Activated gamma-delta T cell (primary cell): ENCODE measurements at places on chromosomes 2 and 18.

- no peak for DNase-seq
Measured at GRCh38 chr18:78542204-78542603, 437.4 kb upstream of the SALL3 start.

DNA sequence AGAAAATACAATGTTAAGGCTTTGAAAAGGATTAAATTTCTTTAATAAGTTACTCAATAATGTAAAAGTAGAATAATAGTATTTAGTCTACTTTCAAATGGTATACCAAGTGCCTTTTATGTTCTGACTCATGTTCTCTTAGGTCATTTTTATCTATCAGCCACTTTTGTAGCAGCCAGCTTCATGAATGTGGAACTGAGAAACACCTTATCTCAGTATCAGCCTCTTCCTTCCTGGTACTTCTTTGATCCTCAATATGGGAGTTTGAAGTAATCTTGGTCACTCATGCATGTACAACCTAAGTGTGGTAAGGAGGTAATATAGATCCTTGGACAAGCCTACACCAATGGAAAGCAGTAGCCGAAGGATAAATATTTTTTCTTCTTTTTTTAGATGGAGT is 180.4 kb upstream of the NRXN1 start:
- no peak for DNase-seq

DNA sequence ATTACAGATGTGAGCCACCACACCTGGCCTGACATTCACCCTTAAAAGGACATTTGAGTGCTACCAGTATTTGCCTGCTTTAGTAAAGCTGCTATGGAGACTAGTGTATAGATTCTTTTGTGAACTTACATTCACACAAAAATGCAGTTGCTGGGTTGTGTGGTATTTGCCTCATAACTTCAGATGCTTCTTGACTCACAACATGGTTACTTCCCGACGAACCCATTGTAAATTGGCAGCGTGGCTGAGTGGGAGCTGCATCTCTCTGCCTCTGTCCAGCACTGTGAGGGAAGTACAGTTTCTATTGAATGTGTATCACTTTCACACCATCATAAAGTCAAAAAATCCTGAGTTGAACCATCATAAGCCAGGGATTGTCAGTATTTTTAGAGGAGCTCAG is 56.9 kb downstream of the RRM2 start:
- no peak for DNase-seq

GRCh38 chr2:128347701-128348539 is 29.3 kb upstream of the HS6ST1 start:
- no peak for DNase-seq

DNA sequence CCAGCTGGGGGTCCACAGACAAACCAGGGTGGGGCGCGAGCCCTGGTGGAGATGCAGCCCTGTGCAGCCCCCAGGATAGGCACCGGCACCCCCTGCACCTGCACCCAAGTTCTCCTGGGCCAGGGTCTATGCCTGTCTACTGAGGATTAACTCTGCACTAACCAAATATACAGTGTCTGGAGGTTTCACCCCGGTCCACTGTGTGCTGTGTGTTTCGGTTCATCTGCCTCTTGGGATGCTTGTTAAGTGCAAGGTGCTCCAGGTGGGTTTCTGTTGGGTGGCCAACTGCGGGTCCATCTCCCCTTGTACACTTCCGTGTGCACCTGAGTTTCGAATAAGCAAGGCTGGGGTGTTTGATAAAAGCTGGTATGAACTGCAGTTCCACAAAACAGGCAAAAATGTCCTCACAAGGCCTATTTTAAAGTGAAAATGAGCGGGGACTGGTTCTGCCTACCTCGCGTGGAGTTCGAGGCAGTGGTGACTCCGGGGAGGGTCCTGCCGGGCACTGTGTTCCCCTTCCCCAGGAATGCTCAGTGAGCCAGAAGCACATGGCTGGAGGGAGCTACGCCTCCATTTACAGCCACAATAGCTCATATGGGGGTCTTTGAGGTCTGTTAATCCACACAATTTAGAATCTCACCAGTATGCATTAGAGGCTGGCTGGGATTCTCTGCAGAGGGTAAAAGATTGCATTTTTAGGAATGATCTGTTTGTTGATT is 70.7 kb downstream of the EDAR start:
- no peak for DNase-seq

GRCh38 chr2:62705859-62706720 is 577 bp downstream of the EHBP1 start:
- no peak for DNase-seq

DNA sequence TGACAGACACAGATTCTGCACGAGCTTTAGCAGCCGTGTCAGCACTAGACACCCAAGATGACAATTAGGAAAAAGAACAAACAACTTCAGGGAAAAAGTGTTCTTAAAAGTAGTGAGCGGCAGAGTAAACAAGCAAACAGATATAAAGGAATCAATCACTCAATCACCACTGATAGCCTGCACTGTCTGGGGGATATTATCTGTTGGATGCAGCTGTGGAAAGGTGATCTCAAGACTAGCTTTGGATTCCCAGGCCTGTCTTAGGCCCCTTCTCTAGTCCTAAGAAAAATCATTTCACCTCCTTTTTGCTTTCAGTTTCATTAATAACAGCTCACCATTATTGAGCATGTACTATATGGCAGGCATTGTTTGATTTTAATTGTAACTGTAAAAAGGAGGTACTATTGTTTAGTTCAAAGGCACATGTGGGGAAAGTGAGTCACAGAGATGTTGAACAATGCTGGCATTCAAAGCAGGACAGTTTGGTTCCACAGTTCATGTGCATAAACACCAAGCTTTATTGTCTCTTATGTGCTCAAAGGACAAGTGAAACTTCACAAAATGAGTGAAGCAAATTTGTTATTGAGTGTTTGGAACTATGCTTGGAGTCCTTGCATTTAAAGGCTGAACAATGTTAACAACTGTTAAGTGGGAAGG is 147.3 kb upstream of the TCF4 start:
- DNase-seq: no peak

DNA sequence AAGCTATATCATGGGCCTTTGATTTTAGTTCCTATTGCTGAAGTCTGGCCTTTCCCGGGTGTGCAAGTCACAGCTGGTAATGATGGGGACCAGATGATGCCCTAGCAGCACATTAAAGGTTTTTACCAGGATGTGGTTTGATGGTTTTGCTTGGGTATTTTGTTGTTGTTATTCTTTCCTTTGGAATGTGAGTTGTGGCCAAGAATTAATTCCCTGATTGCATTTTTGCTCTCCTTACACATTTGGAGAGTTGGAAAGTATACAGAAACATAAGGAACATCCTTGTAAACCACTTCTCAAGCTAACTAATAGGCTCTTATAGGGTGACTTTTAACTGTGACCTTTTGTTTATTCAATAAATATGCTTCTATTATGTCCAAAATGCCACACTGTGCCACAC is 154.1 kb upstream of the MMADHC start:
- no peak for DNase-seq

GRCh38 chr2:35522450-35522849 is 833.1 kb upstream of the CRIM1 start:
- DNase-seq: no peak

DNA sequence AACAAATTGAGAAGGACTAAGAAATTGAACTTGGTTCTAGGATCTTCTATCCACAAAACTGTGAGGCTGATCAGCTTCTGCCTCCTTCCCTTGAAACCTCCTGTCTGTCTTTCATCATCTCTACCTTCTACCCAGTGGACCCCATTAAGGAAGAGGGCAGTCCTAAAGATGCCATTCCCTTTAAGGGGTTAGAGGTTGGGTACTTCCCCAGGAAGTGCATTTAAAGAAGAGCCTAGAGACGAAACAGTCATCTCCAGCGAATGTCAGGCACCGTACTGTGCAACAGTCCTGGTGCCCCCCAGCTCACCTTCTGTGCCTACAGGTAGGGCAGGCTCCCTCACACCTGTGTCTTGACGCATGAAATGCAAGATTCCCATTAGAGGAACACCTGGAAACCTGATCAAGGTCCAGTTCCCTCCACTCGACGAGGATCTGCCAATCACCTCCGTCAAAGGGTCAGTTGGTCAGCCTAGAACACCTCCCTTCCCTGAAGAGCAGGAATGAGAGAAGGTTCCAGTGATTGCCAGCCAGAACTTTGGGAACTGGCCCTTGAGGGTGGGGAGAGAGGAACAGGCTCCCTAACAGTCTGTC is 20.9 kb downstream of the LOXHD1 start:
- DNase-seq: no peak

DNA sequence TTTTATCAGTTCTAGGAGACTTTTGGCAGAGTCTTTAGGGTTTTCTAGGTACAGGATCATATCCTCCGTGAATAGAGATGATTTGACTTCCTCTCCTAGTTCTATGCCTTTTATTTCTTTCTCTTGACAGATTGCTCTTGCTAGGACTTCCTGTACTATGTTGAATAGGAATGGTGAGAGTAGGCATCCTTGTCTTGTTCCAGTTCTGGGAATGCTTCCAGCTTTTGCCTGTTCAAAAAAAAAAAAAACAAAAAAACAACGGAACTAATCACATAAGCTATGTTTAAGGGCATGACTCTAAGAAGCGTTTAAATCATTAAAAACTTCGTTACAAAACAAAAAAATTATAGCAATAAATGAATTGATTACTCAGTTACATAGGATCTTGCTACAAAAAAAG is 145.7 kb downstream of the NUP35 start:
- DNase-seq: no peak

DNA sequence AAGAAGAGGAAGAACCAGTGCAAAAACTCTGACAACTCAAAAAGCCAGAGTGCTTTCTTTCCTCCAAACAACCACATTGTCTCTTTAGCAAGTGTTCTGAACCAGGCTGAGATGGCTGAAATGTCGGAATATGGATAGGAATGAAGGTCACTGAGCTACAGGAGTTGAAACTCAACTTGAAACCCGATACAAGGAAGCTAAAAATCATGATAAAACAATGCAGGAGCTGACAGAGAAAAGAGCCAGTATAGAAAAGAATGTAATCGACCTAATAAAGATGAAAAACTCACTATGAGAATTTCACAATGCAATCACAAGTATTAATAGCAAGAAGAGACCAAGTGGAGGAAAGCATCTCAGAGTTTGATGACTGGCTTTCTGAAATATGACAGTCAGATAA is 15.0 kb upstream of the EIF2AK3 start:
- no peak for DNase-seq

GRCh38 chr2:109261906-109262631 is 133.1 kb downstream of the SH3RF3 start:
- no peak for DNase-seq

DNA sequence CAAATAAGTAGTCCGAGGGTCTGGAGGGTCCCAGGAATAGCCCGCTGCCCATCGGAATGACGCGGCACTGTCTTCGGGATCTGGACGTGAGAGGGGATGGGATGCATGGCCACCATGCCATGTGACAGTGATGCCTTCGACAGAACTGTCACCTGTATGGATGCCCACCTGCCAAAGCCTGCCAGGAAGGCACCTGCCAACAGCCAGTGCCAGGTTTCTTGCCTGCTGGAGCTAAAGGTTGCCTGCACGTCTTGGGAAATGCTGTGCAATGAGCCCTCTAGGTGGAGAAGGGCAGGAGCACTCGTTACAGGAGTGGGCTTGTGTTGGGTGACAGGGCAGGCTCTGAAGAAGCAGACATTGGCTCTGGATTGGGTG is 20.5 kb downstream of the GPR35 start:
- no peak for DNase-seq

DNA sequence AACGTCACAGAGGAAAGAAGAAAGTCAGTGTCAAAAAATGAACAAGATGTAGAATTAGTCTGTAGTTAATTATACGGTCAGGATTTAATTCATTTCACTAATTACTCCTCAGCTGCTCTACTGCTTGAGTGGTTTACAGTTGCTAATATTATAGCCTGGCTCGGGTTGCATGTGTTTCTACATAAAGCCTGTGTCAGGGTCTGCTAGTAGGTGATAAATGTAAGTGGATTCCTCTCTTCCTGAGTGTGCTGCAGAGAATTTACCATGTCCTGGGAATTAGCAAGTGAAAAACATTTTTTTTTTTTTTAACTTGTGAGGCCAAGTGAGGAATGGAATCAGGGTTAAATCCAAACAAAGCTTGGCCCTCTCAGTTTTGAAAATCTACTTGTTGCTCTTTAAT is 622.6 kb downstream of the EPHA4 start:
- DNase-seq: no peak

DNA sequence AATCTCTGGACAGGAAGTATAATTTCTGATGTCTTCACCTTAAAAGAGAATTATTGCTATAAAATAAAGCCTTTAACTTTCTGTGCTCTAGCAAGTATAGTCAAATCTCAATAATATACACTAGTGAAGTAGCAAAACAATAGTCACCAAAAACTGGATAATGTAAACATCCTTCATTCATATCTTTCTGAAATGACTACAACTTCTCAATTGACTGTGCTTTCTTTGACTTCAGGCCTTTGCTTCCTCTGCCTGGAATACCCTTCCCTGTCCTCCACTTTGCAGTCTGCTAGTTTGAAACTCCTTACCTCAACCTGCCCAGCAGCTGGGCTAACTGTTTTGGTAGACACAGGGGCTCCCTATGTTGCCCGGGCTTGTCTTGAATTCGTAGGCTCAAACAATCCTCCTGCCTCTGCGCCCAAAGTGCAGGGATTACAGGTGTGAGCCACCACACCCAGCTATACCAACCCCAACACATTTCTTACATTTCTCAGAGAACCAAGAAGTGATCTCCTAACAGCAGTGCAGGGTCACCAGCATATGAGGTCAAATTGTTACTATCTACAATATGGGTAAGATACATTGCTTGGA is 6.6 kb upstream of the PCBP1 start:
- no peak for DNase-seq

- DNase-seq: no peak
Measured at GRCh38 chr2:158969715-158970240, 1.3 kb downstream of the TANC1 start.

GRCh38 chr2:10009811-10010781 is 33.3 kb upstream of the KLF11 start:
- no peak for DNase-seq

GRCh38 chr2:73868204-73868978 is 24.4 kb upstream of the ACTG2 start:
- DNase-seq: no peak

- DNase-seq: no peak
Measured at GRCh38 chr2:143732871-143733270, 603.7 kb downstream of the ARHGAP15 start.

- no peak for DNase-seq
Measured at GRCh38 chr2:144931960-144932359, 412.0 kb upstream of the ZEB2 start.
